ENCODE measurements at places on chromosomes 13 and 19.
A peak's percentile ranks its signal among the peaks of the same experiment; 100 is the strongest.

GRCh38 chr13:79490824-79491223 is 9.9 kb downstream of the NDFIP2 start:
- no peak for DNase-seq

DNA sequence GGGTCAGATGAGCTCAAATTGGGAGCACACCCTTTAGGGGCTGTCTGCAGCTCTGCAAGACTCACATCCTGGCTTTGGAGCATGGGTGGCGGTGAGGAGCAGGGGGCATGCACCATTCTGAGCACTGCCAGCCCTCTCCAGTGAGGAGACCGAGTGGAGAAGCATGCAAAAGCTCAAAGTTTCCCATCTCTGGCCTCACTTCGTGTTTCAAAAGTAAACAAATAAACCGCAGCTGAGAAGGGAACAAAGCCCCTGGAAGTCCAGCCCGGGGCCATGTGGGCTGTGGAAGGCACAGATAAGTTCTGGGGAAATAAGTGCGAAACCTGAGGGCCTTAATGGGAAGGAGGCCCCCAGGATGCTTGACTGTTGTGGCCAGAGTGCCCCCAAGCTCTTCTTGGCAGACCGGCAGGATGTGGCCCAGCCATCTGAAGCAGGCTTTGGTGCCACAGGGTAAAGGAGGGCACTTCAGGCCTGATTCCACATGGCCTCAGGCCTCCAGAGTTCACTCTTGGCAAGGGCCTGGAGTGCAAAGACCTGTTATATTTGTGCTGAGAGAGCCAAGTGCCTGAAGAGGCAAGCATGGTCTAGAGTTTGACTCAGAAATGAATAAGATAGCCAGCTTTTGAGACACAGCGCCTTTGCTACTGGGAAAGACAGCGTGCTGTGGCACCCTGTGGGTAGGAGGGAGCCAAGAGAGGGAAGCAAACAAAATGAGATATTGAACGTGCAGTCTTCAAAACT is 1.2 kb downstream of the MEDAG start:
- DNase-seq: no peak

- peak; percentile 46 for DNase-seq
Measured at GRCh38 chr13:76887076-76887563, 915 bp upstream of the KCTD12 start.

GRCh38 chr13:74466864-74467263 is 332.7 kb upstream of the KLF12 start:
- DNase-seq: no peak

GRCh38 chr19:35449359-35450043 is 1.4 kb downstream of the FFAR2 start:
- DNase-seq: no peak

GRCh38 chr19:362154-362553 is 17.6 kb upstream of the MIER2 start:
- no peak for DNase-seq

GRCh38 chr13:109211616-109212015 is 574.8 kb downstream of the IRS2 start:
- DNase-seq: no peak

- DNase-seq: no peak
Measured at GRCh38 chr19:49364083-49364737, 533 bp downstream of the DKKL1 start.

DNA sequence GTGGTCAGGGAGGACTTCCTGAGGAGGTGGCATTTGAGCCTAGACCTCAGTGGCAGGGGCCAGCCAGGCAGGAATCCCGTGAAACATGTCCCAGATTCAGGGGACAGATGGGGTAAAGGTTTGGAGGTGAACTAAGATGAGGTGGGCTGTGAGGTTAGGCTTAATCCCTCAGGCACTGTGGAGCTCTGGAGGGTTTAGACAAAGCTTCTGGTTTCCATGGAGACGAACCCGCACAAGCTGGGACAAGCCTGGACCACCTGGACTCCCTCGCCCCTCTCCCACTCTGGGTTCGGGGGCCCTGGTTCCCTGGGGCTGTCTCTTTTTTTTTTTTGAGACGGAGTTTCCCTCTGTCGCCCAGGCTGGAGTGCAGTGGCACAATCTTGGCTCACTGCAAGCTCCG is 15.7 kb downstream of the TJP3 start:
- no peak for DNase-seq

DNA sequence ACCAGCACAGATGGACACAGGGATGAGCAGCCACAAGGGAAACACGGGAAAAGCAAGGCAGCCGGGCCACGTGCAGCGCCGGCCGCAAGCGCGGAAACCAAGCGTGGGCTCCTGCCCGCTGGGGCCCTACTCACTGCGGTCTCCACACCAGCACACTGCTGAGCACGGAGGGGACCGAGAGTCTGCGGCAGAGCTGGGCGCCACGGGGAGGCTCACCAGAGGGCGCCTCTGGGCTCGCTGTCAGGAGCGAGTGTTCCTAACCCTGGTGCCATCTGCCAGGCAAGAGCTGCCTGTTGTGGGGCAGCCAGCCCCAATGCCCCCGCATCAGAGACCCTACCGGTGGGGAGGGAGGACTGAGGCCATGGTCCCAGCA is 26.5 kb downstream of the MPND start:
- DNase-seq: no peak

DNA sequence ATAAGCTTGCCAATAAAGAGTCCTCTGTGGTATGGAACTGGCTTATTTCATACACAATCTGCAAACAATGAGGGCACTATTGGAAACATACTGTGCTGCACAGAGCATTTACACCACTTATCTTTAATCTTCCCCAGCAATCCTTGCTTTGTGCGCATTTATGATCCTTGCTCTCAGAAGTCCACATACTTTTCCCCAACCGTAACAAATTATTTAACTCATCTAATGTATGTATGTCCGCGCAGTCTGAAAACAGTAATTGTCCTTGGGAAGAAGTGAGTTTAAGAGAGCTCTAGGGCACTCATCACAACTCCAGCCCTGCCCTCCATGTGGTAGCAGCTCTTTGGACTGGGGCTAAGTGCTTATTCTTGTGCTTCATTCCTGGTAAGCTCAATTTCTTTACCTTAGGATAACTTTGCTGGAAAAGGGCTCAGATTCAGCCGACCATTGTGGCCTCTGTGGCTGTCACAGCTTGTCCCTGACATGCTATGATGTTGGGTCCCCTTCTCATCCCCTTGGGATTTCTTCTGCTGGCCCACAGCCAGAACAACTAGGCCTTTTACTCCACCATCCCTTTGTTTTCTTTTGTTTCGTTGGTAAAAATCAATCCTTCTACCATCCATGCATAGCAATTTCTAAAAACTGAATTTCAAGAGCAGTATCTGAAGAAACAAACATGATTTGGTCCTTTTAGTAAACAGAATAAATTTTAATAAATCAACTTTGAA is 152.7 kb downstream of the TNFRSF19 start:
- DNase-seq: peak; percentile 18

- DNase-seq: peak; percentile 28
Measured at GRCh38 chr13:74773248-74773647, 639.0 kb upstream of the KLF12 start.

GRCh38 chr13:113881614-113882266 is 17.9 kb upstream of the GAS6 start:
- DNase-seq: no peak

- DNase-seq: peak; percentile 29
Measured at GRCh38 chr19:46787331-46788261, 798 bp downstream of the SLC1A5 start.

DNA sequence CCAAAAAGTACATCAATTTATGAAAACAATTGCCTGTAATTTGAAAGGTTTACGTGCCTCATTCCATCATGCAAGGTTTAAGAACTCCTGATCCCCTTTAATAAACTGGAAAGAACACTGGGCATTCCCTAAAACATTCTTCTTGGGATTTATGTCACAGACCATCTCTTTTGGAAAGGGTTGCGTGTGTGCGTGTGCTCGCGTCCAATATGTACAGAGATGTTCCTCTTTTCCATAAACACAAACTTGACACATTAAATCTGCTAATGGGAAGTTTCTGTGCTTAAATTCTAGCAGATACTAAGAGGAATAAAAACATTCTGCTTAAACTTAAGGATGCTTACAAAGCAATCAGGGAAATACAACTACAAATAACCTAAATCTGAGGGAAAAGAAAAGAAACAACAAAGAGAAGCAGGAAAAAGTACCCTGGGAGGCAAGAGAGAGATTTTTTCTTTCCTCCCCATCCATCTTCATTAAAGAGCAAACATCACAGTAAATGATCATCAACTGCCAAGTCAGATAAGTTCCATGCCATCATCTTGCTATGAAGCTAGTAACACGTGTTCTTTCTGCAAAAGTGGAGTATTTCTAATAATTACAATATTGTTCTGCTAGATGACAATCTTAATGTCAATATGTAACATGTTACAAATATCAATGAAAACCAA is 83.7 kb downstream of the STK24 start:
- no peak for DNase-seq

DNA sequence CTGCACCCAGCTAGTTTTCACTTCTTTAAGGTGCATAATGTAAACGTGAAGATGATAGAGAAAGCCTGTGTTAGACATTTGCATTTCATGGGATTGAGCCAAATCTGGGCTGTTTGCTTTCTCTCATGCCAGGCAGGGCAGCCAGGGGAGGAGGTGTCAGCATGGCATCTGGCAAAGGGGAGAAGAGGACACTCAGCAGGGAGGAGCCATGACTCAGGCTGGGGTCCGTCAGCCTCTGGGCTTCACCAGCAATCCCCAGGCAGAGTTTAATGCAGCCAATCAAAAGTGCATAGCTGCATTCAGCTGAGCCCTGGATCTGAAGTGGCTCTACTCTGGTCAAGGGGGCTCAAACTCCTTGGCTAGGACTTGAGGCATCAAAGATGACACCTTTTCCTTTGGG is 23.5 kb downstream of the EBPL start:
- no peak for DNase-seq

GRCh38 chr13:95630593-95630992 is 13.9 kb downstream of the DZIP1 start:
- no peak for DNase-seq

GRCh38 chr19:3577723-3578344 is 5.1 kb downstream of the HMG20B start:
- no peak for DNase-seq

DNA sequence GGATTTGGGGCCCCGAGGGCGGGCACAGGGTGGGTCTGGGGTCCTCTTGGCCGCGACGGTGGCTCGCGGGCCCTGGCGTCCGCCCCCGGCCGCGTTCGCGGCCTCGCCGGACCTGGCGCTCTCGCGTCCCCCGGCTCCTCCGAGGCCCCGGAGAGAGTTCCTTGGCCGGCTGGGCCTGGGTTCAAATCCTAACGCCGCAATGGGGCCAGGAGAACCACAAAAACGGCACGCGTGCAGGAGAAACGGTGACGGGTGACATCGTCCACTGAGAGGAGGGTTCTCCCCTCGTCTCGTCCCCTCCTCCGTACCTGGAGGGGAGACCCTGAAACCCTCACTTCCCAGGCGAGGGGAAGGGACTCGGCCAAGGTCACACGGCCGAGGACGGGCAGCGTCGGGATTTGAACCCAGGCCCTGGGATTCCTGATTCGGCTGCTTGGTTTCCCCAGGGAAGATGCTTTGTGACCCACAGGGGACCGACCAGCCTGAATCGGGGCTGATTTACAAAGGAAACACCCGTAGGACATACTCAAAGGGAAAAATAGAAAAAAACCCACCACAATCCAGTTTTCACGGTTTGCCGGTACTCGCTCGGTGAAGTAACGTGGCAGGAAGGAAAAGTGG is 624 bp downstream of the SAFB start:
- no peak for DNase-seq

- peak; percentile 27 for DNase-seq
Measured at GRCh38 chr19:35533822-35534392, 651 bp downstream of the GAPDHS start.

GRCh38 chr19:13079542-13079986 is 23.1 kb downstream of the LYL1 start:
- peak; percentile 90 for DNase-seq

GRCh38 chr13:65597839-65598818 is 1632.0 kb downstream of the PCDH9 start:
- peak; percentile 68 for DNase-seq

DNA sequence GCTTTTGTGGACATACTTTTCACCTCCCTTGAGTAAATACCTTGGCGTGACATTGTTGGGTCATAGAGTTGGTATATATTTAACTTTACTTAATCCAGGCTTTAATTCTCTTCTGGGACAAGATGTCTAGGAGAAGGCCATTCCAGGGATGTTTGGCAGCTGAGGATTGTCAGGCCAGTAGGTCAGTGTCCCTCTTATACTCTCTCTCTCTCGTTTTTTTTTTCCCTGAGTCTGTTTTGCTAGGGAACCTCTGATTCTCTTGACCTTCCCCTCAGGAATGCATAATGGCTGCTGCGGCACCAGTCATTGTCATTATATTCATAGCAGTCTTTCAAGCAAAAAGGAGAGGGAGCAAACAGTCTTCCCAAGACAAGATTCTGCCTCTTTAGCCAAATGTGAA is 48.8 kb downstream of the BICRA start:
- DNase-seq: no peak

DNA sequence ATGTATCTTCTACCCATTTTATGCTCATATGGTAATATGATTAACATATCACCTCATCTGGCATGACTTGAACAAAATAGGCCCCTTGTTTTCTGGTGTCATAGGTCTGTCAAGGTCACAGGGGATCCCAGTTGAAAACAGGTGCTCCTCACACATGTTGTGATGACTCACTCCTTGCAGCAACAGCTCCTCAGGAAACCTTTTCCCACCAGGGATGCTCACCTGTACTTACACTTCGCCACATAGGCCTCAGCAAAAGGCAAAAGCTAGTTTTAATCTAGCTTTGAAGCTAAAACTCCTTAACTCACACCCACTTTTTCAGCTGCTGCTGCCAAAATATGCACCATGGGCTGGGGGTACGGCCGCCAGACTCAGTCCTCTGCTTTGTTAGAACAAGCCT is 110.0 kb upstream of the SOX21 start:
- no peak for DNase-seq

- DNase-seq: no peak
Measured at GRCh38 chr13:90070362-90070761, 1277.1 kb upstream of the MIR17HG start.

DNA sequence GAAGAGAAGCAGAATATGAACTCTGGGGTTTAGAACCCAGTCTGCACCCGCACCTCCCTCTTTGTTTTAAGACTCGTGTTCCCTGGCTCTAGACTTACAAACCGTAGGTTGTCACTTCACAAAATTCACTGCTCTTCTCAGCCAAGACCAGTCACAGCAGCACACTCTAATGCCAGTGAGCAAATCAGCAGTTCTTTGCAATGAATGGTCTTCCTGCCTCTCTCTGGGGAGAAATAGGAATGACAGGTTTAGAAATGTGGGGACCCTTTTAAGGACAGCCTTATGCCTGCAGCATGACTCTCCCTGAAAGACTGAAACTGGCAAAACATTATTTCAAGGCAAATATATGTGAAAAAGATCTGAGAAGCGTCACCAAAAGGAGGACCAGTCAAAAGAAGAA is 156.9 kb downstream of the KCTD15 start:
- no peak for DNase-seq
